ENCODE measurements at places on chromosomes 1 and 21. TPM values are rescaled to one million over a fixed set of nuclear protein-coding genes. Genes with fewer than 3 reads are reported as not detected.

Gene TYW3
- polyA plus RNA-seq = 28.0 TPM

Gene CFAP74
- polyA plus RNA-seq = 0.27 TPM

Gene DDI2
- 22.2 TPM for polyA plus RNA-seq

Gene TNFAIP8L2
- 1.8 TPM for polyA plus RNA-seq

Gene TMPRSS2
- polyA plus RNA-seq = 46.0 TPM

Gene RGS18
- polyA plus RNA-seq = 2.8 TPM

Measured in left renal pelvis (tissue), 4 donors.